H4 (cell line): ENCODE measurements at places on chromosomes 2 and 18. TPM values are rescaled to one million over a fixed set of nuclear protein-coding genes. Genes with fewer than 3 reads are reported as not detected.

The MTLN gene
- 63.5 and 80.2 TPM in 2 replicates for total RNA-seq

DNA sequence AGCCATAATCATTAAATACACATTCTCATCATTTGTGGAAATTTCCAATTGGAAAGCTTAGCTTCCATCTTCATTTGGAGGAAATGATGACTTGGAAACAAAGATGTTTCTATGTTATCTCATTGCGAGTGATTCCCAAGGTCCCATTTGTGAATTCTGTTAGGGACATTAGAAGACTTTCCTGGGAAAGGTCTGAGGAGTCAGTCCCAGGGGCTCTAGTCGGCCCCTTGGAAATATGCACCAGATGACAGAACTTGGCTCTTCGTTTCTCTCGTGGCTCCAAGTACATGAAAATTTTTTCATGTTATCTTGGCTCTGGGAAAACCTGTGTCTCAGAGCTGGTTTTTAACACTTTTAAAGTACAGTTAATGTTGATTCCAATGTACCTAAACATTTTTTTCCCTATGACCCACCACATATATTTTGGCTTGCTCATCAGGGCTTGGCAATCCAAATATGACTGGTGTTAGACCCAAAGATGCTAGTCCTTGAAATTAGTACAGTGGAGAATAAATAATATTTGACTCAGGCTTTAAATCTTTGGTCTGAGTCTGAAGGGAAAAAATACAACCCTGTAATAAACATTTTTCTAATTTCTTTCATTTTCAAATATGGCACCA lies 15.4 kb upstream of the CAVIN2 start:
- no peak for DNase-seq

The ARMC9 gene
- 34.4 and 41.9 TPM in 2 replicates for total RNA-seq

The ACYP2 gene
- 6.9 and 15.8 TPM in 2 replicates for total RNA-seq

The STRADB gene
- total RNA-seq: 42.1 and 54.0 TPM in 2 replicates

The ERBB4 gene
- total RNA-seq: 0.04 and 0.33 TPM in 2 replicates

The TMEM247 gene
- total RNA-seq: not detected in 2 replicates

- no peak for DNase-seq
These were observed 142.2 kb upstream of the SMAD2 start for GRCh38 chr18:48072428-48073204.

The CCDC74B gene
- 13.7 and 49.5 TPM in 2 replicates for total RNA-seq

The CNGA3 gene
- total RNA-seq: not detected in 2 replicates

The IL37 gene
- not detected in 2 replicates for total RNA-seq

The FAP gene
- total RNA-seq: 2.1 and 3.3 TPM in 2 replicates

The TOGARAM2 gene
- total RNA-seq: 0.21 TPM in 1 of 2 replicates, not detected in the other

DNA sequence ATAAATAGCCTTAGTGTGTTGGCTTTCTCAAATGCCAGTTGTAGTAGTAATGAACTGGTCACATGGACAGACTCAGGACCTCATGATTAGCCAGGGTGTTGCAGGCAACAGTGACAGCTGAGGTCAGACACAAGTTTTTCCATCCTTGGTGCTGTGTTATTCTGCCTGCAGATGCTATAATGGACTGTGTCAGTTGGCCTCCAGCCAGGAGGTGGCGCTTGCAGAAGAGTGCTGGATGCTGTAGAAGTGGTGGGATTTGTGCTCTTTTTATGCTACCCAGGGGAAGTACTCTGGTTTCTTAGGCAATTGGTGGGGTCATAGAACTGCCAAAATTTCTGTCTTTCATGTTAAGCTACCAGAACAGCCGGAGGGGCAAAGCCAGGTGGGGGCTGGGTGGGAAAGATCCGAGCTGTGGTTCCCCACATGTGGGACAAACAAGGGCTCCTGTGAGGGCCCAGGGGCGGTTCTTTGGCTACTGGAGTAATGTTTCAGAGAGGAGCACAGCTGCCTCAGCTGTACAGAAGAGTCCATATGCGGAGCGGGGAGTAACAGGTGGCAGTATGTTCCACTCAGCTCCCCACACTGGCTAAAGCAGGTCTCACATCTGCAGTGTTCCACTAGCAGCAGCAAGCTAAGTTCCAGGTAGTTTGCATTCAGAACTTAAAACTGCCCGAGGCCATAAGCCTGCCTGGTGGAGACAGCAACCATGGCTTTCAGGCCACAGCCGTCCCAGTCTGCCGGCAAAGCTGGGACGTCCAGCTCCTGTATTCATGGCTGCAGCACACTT lies 104.4 kb downstream of the GULP1 start:
- no peak for DNase-seq

DNA sequence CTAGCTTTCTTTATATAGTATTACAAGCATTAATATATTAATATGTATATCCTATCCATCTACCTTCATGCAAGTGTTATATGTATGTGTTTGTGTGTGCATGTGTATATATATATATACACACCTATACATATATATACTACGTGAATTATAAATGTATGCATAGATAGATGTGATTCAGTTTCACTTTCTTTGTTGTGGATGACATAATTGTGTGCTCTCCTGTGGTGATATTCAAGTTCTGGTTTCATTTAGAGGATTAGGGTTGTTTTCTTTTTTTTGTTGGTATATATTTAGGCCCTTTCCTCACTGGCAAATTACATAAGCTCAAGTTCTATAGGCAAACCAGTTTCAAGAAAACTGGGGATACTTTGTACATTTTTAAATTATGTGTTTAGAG lies 225.7 kb upstream of the FANCL start:
- no peak for DNase-seq

The GCG gene
- not detected in 2 replicates for total RNA-seq

DNA sequence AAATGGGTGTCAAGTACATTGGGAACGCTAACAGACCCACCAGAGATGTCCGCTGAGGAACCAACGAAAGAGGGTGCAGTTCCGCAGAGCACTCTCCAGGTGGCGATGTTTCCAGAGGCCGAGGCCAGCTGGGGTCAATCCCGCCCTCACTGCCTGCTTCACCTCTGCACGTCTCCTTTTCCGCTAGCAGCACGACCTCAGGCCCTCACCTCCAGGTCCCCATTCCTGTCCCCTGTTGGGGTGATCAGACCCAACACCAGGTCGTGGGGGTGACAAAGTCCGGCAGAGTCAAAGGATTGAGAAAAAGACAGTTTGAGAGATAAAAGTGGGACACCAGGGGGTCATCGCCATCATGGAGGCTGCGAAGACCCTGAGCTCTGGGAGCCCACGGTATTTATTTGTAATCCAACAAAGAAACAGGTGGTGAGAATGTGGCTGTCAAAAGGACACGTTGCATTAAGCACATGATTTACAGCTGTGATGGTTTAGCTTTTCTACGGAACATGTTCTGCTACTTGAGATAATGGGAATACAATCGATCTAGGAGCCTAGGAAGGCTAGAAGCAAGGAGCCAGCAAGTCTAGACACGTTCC lies 27.3 kb downstream of the ZAP70 start:
- peak; percentile 23 for DNase-seq

DNA sequence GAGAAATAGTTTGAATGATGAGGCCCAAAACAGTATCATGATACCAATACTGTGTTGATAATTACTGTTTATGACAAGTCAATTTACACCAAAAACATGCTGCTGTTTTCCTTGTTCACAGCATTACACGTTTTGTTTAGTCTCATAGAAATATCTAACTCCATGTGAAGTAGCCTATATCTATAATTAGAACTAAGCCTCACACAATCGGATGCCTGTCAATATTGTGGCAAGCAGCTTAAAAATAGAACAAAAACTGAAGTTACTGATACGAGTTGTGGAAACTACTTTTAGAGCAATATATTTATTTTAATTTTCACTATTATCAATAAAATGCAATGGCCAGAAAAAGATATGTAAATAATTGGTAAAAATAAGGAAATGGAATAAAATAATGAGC lies 470.8 kb downstream of the ZEB2 start:
- DNase-seq: no peak

DNA sequence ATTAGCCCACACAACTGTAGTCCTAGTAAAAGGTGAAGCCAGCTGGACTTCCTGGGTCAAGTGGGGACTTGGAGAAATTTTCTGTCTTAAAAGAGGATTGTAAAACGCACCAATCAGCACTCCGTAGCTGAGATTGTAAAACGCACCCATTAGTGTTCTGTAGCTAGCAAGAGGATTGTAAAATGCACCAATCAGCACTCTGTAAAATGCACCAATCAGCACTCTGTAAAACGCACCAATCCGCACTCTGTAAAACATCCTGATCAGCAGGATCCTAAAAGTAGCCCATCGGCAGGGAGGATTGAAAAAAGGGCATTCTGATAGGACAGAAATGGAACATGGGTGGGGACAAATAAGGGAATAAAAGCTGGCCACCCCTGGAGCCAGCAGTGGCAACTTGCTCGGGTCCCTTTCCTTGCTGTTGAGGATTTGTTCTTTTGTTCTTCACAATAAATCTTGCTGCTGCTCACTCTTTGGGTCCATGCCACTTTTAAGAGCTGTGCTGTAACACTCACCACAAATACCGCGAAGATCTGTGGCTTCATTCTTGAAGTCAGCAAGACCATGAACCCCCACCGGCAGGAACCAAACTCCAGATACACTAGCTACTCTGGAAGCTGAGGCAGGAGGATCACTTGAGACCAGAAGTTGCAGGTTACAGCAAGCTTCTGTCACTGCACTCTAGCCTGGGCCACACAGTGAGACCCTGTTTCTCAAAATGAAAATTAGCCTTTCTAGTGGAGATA lies 102.6 kb downstream of the HS6ST1 start:
- DNase-seq: no peak

DNA sequence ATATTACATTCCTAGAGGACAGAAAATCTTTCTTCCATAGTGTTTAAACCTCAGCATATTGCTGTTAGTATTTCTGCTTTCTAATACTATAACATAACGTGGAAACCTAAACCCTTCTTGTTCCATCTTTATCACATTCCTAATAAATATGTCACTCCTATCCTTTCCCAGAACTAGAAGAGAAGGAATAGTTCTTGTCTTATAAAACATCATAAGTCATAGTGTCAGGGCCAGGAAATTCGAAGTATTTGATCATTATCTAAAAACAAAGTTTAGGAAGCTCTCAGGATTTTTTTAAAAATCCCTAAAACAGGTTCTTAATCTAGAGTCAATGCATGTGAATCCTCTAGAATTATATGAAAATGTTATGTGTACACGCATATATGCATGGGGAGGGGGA lies 2.0 kb downstream of the NHEJ1 start:
- DNase-seq: no peak

DNA sequence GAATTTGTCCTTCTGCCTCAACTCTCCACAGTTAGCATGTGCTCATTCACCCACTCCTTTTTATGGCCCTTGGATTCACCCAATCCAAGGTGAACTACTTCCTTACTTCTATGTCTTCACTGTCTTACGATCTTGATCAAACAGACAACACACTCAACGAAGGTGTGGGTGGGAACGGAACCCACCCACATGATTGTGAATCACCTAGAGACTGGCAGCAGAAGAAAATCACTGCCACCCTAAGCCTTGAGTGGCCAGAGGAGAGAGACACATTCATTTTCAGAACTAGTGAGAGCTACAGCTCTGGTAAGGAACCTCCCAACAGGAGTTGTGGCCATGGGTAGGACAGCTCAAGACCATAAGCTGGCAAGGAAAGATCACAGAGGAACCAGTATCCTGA lies 194.3 kb downstream of the PLCL1 start:
- no peak for DNase-seq

The DUSP19 gene
- total RNA-seq: 1.7 and 3.3 TPM in 2 replicates

- no peak for DNase-seq
These were observed 6.4 kb downstream of the TRIM54 start for GRCh38 chr2:27288610-27289009.
